ENCODE measurements at places on chromosomes 4 and X. TPM values are rescaled to one million over a fixed set of nuclear protein-coding genes. Genes with fewer than 3 reads are reported as not detected.

GRCh38 chrX:23373129-23373804 is 38.6 kb downstream of the PTCHD1 start:
- DNase-seq, result no peak

- no peak for DNase-seq
Observed at GRCh38 chr4:174873931-174874330, 44.2 kb upstream of the ADAM29 start.

DNA sequence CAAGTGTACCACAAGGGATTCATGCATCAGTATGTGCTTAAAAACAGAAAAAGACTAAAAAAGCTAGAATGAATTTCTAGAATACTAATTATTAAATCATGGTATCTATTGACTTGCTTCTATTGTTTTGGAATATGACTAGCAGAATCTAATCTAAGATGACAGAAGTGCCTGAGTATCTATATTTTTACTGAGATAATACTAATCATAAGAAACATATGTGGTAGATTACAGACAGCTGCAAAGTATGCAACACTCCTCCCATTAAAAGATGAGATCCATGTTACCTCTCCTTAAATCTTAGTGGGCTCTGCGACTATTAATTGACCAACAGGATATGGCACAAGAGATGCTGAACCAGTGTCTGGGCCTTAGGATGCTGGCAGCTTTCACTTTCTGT is 89.4 kb downstream of the COL25A1 start:
- DNase-seq, result no peak

The EFHC2 gene
- 6.4 TPM for total RNA-seq

The HGFAC gene
- 0.34 TPM for total RNA-seq
